A549 (cell line): ENCODE measurements at places on chromosomes 7 and 10. TPM values are rescaled to one million over a fixed set of nuclear protein-coding genes. Genes with fewer than 3 reads are reported as not detected.

ZNF804B gene
- not detected in 3 replicates for polyA plus RNA-seq

PON3 gene
- 35.3 to 49.0 TPM (median 48.7 TPM) in 3 replicates for polyA plus RNA-seq

KCNIP2 gene
- 1.1 to 1.7 TPM (median 1.3 TPM) in 3 replicates for polyA plus RNA-seq

NEUROD6 gene
- polyA plus RNA-seq: not detected in 3 replicates

NPSR1 gene
- not detected in 3 replicates for polyA plus RNA-seq

ANAPC16 gene
- 75.1 to 86.1 TPM (median 79.8 TPM) in 3 replicates for polyA plus RNA-seq

SCRN1 gene
- polyA plus RNA-seq: 46.2 to 49.7 TPM (median 49.1 TPM) in 3 replicates

GSTO2 gene
- polyA plus RNA-seq: 1.3 to 1.9 TPM (median 1.8 TPM) in 3 replicates

SORBS1 gene
- 0.37 to 0.73 TPM (median 0.39 TPM) in 3 replicates for polyA plus RNA-seq

SPAG6 gene
- polyA plus RNA-seq: 0.05 TPM in 1 of 3 replicates, not detected in the others

PHTF2 gene
- polyA plus RNA-seq: 11.0 to 14.5 TPM (median 13.1 TPM) in 3 replicates

KCNH2 gene
- polyA plus RNA-seq: 0.41 to 0.45 TPM (median 0.41 TPM) in 3 replicates

TMEM229A gene
- polyA plus RNA-seq: not detected in 3 replicates

TMEM176B gene
- not detected in 3 replicates for polyA plus RNA-seq

SPDYE8 gene
- polyA plus RNA-seq: not detected in 3 replicates

SPDYE11 gene
- not detected in 3 replicates for polyA plus RNA-seq

PIK3AP1 gene
- polyA plus RNA-seq: 1.1 to 1.9 TPM (median 1.6 TPM) in 3 replicates

NACAD gene
- 0.30 to 0.43 TPM (median 0.40 TPM) in 3 replicates for polyA plus RNA-seq

ATAD1 gene
- polyA plus RNA-seq: 30.0 to 32.3 TPM (median 32.3 TPM) in 3 replicates

PPP1R9A gene
- 4.9 to 5.8 TPM (median 5.0 TPM) in 3 replicates for polyA plus RNA-seq

RBP3 gene
- not detected in 3 replicates for polyA plus RNA-seq

MYH16 gene
- polyA plus RNA-seq: 0.21 to 0.32 TPM (median 0.31 TPM) in 3 replicates

RARRES2 gene
- 0.11 TPM in 1 of 3 replicates, not detected in the others for polyA plus RNA-seq

ADCYAP1R1 gene
- polyA plus RNA-seq: 0.01 TPM in 1 of 3 replicates, not detected in the others

IFIT1 gene
- polyA plus RNA-seq: 2.1 to 3.7 TPM (median 2.8 TPM) in 3 replicates
